ENCODE measurements at places on chromosomes 5 and 9. TPM values are rescaled to one million over a fixed set of nuclear protein-coding genes. Genes with fewer than 3 reads are reported as not detected.
A peak's percentile ranks its signal among the peaks of the same experiment; 100 is the strongest.

GRCh38 chr5:67154556-67155206 is 41.9 kb downstream of the CD180 start:
- no peak for DNase-seq

DNA sequence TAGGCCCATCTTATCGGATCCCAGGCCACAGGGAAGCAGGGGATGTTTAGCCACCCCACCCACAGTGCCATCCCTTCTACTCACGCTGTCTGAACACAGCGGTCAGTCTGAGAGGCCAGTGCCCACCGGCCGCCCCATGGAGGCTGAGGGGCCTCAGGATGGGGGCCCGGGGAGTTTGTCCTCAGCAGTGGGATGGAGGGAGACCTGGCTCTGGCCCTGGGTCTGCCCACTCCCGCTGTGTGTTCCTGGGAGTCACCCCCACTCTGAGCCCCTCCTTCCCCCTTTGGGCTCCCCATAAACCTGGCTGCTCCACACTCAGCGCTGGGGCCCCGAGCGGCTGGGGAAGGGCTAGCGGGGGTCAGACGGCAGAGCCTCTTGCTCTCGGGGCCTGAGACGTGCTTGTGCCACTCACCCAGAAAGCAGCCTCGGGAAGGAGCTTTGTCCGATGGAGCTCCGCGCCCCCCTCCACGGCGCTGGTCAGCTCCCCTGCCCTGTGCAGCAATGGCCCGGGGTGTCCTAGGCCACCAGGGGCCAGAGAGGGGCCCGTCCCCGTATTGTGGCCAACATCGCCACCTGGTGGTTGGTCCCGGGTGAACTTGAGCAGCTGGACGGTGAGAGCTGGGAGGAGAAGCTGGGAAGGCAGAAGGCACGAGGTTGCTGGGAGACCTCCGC is 10.9 kb upstream of the LAMC3 start:
- no peak for DNase-seq

GRCh38 chr9:88302579-88303324 is 85.5 kb upstream of the SPIN1 start:
- DNase-seq = no peak

DNA sequence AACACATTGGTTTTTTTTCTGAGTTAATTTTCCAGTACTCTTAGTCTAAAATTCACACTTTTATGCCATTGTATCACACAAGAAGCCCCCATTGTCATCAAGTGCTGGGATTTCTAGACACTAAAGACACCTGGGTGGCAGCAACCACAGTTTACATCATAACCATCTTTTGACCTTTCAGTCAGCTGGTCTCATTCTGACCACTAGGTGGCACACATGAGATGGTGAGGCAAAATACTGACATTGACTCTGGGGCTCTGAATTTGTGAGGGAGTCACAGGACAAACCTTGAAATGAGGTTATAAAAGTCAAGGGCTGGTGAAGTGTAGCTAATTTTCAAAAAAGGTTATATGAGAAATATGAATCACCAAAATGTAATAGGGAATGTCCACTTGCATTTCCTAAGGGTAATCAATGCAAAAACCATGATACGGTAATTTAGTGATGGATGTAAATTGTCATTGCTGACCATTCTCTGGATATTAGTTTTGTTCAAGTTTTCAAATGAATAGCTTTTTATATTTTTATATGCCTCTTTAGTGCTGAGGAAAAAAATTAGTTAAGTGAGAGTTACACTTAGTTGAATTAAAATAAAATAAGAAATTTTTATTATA is 229.4 kb downstream of the DMAC1 start:
- DNase-seq = no peak

BRINP1 gene
- total RNA-seq = 0.11 TPM

GRCh38 chr5:86679529-86679928 is 61.8 kb downstream of the COX7C start:
- peak; percentile 41 for DNase-seq

C1QTNF2 gene
- 0.11 TPM for total RNA-seq

GRCh38 chr5:2714026-2714425 is 37.5 kb downstream of the IRX2 start:
- DNase-seq = no peak
